Epithelial cell of alveolus of lung (primary cell): ENCODE measurements at places on chromosomes 16 and 17. TPM values are rescaled to one million over a fixed set of nuclear protein-coding genes. Genes with fewer than 3 reads are reported as not detected.

Gene MYH2
- total RNA-seq = 1.8 TPM in 1 of 2 replicates, not detected in the other

Gene HSF5
- not detected in 2 replicates for total RNA-seq

Gene ASPA
- total RNA-seq = 0.13 and 0.48 TPM in 2 replicates

Gene ATP2C2
- total RNA-seq = under 0.01 TPM in 1 of 2 replicates, not detected in the other

Gene PRSS33
- not detected in 2 replicates for total RNA-seq

Gene KCNH4
- not detected in 2 replicates for total RNA-seq

Gene PPP1R1B
- total RNA-seq = 1.4 TPM in 1 of 2 replicates, not detected in the other

Gene SCNN1B
- total RNA-seq = not detected in 2 replicates

Gene ZNF385C
- not detected in 2 replicates for total RNA-seq

Gene FBXL19
- total RNA-seq = 21.2 and 26.6 TPM in 2 replicates

Gene ARHGAP44
- total RNA-seq = 1.1 and 1.7 TPM in 2 replicates

Gene TIGD7
- total RNA-seq = 2.5 and 8.1 TPM in 2 replicates

Gene ZSWIM7
- 11.9 and 20.2 TPM in 2 replicates for total RNA-seq

Gene KIFC3
- total RNA-seq = 23.8 and 54.2 TPM in 2 replicates

Gene SOX9
- total RNA-seq = 17.7 and 33.9 TPM in 2 replicates
